ENCODE measurements at places on chromosomes 3 and 15. TPM values are rescaled to one million over a fixed set of nuclear protein-coding genes. Genes with fewer than 3 reads are reported as not detected.
A peak's percentile ranks its signal among the peaks of the same experiment; 100 is the strongest.

GRCh38 chr3:42900226-42901072, 5.5 kb upstream of the ZNF662 start:
- H3K4me3 ChIP-seq, result no peak overlapping the region
- H3K27ac ChIP-seq, result no peak overlapping the region
- H3K27me3 ChIP-seq, result no peaks in the 10 kb centered on the region
- DNase-seq, result no peak

Gene TMEM158
- not detected for total RNA-seq

Gene JMJD7
- total RNA-seq, result 11.7 TPM

- no peaks in the 10 kb centered on the region for H3K27me3 ChIP-seq
- DNase-seq, result no peak
These were observed 159.3 kb upstream of the MDFIC2 start for GRCh38 chr3:70471464-70472342.

Gene SLC28A2
- total RNA-seq, result not detected

Gene SCAMP2
- 72.3 TPM for total RNA-seq

Gene EOMES
- total RNA-seq, result 0.16 TPM

GRCh38 chr3:114884213-114884923, 262.7 kb downstream of the ZBTB20 start:
- no peak for DNase-seq
- peaks cover 9% of the 10 kb centered on the region for H3K4me1 ChIP-seq
- no peak overlapping the region for H3K4me3 ChIP-seq
- no peaks in the 10 kb centered on the region for H3K36me3 ChIP-seq

DNA sequence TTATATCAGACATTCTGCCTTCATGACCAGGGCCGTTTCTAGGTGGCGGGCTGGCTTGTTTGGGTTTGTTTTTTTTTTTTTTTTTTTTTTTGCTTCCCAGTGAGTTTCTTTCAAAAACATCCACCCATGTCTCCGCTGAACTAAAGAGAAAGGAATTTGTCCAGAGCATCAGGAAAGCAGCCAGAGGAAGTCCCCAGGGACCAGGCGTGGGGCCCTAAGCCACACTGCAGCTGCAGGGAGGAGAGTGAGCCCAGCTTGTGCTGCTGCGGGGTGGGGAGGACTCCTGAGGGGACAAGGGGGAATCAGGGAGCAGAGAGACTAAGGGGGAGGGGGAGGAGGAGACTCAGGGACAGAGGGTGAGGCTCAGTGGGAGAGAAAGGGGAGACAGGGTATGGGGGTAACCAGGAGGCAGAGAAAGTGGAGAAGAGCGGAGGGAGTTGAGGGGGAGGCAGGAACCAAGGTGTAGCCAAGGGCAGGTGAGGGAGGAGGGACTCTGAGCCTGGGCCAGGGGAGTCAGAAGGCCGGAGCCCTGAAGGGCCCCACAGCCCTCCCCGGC, 49.5 kb downstream of the CYP11A1 start:
- H3K27me3 ChIP-seq, result no peaks in the 10 kb centered on the region
- H3K36me3 ChIP-seq, result no peaks in the 10 kb centered on the region
- no peak overlapping the region for H3K4me3 ChIP-seq
- DNase-seq, result peak; percentile 81

- no peak overlapping the region for H3K4me3 ChIP-seq
- DNase-seq, result no peak
- H3K36me3 ChIP-seq, result no peaks in the 10 kb centered on the region
- no peak overlapping the region for H3K27ac ChIP-seq
These were observed 119.7 kb downstream of the SST start for GRCh38 chr3:187550446-187550845.

Gene POMGNT2
- total RNA-seq, result 33.1 TPM

GRCh38 chr3:153348457-153349107, 186.6 kb downstream of the RAP2B start:
- H3K4me1 ChIP-seq, result no peaks in the 10 kb centered on the region
- H3K27ac ChIP-seq, result no peak overlapping the region
- no peaks in the 10 kb centered on the region for H3K27me3 ChIP-seq
- no peak overlapping the region for H3K4me3 ChIP-seq

GRCh38 chr3:196238612-196239560, 22.6 kb downstream of the SLC51A start:
- no peaks in the 10 kb centered on the region for H3K4me1 ChIP-seq
- no peaks in the 10 kb centered on the region for H3K27me3 ChIP-seq
- H3K36me3 ChIP-seq, result peaks cover 51% of the 10 kb centered on the region
- no peak overlapping the region for H3K27ac ChIP-seq
- no peak for DNase-seq

GRCh38 chr15:89068325-89068784, 19.9 kb upstream of the ABHD2 start:
- H3K27me3 ChIP-seq, result no peaks in the 10 kb centered on the region
- H3K4me3 ChIP-seq, result no peak overlapping the region
- no peak overlapping the region for H3K27ac ChIP-seq
- no peaks in the 10 kb centered on the region for H3K36me3 ChIP-seq

Gene DUOX2
- total RNA-seq, result 0.11 TPM

DNA sequence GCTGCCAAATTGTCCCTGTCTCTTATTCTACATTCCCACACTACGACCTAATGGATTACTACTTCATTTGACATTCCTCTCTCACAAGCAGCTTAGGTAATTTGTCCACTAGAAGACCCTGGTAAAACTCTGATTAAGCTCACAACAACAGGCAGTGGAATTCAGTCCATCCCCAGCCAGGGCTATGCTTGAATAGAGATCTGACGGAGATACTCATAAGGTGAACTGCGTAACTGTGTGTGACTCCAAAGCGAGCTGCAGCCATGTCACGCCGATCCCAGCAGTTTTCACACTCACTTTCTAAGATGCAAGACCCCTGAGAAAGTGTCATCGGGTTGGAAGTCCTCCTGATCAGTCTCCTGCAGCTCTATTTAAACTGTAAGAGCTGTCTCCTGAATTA, 25.7 kb upstream of the ROBO2 start:
- no peak overlapping the region for H3K4me3 ChIP-seq
- H3K36me3 ChIP-seq, result no peaks in the 10 kb centered on the region

Gene PRKAR2A
- 28.5 TPM for total RNA-seq

Gene ITIH3
- total RNA-seq, result 0.19 TPM

- peak within 1 kb of the TSS; percentile 65 for H3K4me3 ChIP-seq
- H3K36me3 ChIP-seq, result peaks cover 5% of the 10 kb centered on the region
- no peaks in the 10 kb centered on the region for H3K4me1 ChIP-seq
- peak within 1 kb of the TSS; percentile 97 for H3K27ac ChIP-seq
- peak; percentile 67 for DNase-seq
- no peaks in the 10 kb centered on the region for H3K27me3 ChIP-seq
These were observed at the start of gene ACTRT3 for GRCh38 chr3:169769287-169770181. ACTRT3 (minus strand) TSS chr3:169769561; CDS start chr3:169769520, 41 bp downstream.

- no peak overlapping the region for H3K27ac ChIP-seq
- no peak overlapping the region for H3K4me3 ChIP-seq
- no peaks in the 10 kb centered on the region for H3K36me3 ChIP-seq
- no peak for DNase-seq
- H3K27me3 ChIP-seq, result no peaks in the 10 kb centered on the region
These were observed 656.3 kb downstream of the ROBO1 start for GRCh38 chr3:79111375-79112052.

Gene KLHL40
- total RNA-seq, result 0.63 TPM

- H3K36me3 ChIP-seq, result no peaks in the 10 kb centered on the region
- H3K4me1 ChIP-seq, result peaks cover 3% of the 10 kb centered on the region
- H3K4me3 ChIP-seq, result no peak overlapping the region
- no peak for DNase-seq
- H3K27ac ChIP-seq, result no peak overlapping the region
- no peaks in the 10 kb centered on the region for H3K27me3 ChIP-seq
These were observed 25.3 kb downstream of the GLCE start for GRCh38 chr15:69185706-69186105.

DNA sequence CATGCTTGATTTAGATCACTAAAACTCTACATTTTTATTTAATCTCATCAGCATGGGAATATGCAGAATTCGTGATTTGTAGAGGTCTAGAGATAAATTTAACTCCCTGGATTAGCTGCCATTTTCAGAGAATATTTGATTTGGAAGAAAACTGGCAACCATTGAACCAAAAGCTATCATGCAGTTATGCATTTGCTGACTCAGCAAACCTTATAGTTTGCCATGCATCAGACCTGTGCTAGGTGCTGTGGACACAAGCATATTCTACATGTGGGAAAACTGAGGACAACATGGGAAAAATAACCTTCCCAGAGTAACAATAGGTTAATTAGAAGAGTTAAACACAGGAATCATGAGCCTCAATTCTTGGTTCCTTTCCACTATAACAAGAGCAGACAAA, 54.7 kb upstream of the TP63 start:
- no peak for DNase-seq
- H3K4me1 ChIP-seq, result no peaks in the 10 kb centered on the region

DNA sequence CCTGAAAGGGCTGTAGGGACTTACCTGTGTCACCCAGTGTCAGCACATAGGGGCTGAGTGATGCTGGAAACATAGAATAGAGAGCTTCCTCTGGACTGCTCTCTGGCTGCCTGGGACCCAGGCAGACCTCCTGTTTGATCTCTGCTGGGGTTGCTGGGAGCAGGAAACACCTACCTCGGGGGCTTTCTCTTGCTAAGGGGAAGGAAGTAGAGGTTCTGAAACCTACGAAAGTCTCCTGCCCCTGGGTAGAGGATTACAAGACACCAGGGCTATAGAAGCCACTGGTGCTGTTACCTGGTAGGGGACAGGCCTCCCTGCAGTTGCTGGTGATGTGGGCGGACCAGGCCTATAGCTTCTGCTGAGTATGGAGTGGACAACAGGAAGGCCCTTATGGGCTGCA, 81.7 kb downstream of the DHX30 start:
- no peaks in the 10 kb centered on the region for H3K27me3 ChIP-seq
- H3K4me3 ChIP-seq, result no peak overlapping the region
- no peak for DNase-seq
- no peak overlapping the region for H3K27ac ChIP-seq

DNA sequence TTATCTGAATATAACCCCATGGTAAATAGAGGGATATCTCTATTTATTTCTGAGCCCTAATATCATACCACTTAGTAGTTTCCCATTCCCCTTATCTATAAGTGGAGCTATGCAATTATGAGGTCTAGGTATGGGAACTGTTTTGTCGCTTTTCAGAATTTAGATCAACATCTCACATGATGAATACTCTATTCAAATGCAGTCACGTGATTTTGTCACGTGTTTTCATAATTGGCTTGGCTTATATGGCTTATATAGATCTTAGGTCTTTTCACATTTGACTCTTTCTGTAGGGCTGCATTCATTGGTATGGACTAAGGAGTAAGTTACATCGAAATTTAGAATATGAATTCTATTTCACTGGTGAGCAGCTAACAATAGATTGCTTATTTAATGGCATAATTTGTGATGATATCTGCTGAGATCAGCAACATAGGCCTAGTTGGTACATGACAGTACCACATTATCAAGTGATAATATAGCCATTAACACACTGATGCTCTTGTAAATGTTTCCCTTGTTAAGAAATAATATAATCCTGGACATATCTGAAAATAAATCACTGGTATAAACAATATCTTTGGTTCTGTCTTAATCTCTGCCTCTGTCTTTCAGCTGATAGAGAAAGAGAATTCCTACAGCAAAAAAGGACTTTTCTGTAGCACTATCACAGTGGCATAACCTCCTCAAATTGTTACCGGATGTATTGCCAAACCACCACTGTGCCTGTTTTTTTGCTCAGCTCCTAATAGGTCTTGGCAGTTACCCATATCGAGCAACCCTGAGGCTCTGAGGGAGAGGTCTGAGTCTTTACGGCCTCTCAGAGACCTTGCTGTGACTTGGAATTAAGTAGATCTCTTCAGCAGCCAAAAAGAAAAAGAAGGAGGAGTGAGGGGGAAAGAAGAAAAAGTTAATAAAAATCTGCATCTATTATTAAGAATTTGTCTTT, 357.1 kb downstream of the ZPLD1 start:
- no peak for DNase-seq
- no peaks in the 10 kb centered on the region for H3K4me1 ChIP-seq

- no peaks in the 10 kb centered on the region for H3K27me3 ChIP-seq
- H3K36me3 ChIP-seq, result no peaks in the 10 kb centered on the region
- H3K4me3 ChIP-seq, result no peak overlapping the region
- H3K27ac ChIP-seq, result no peak overlapping the region
- no peaks in the 10 kb centered on the region for H3K4me1 ChIP-seq
These were observed 200.7 kb downstream of the KCNH8 start for GRCh38 chr3:19348941-19349564.

Gene NTRK3
- total RNA-seq, result 4.5 TPM

Measured in right atrium auricular region (tissue), 2 donors.